ENCODE measurements at places on chromosomes 5 and 9. TPM values are rescaled to one million over a fixed set of nuclear protein-coding genes. Genes with fewer than 3 reads are reported as not detected.

The SNAPC3 gene
- total RNA-seq: 50.7 TPM

The BASP1 gene
- total RNA-seq: 36.0 TPM

The WNT8A gene
- total RNA-seq: not detected

The GGTA1 gene
- total RNA-seq: 6.9 TPM

The PDLIM4 gene
- 49.6 TPM for total RNA-seq

The PDGFRB gene
- total RNA-seq: 129 TPM

The PCA3 gene
- total RNA-seq: 0.62 TPM

The IFNK gene
- not detected for total RNA-seq

Data from tongue (tissue), 3 donors.